Dermis blood vessel endothelial cell (primary cell): ENCODE measurements at places on chromosomes 6 and 20. TPM values are rescaled to one million over a fixed set of nuclear protein-coding genes. Genes with fewer than 3 reads are reported as not detected.
A peak's percentile ranks its signal among the peaks of the same experiment; 100 is the strongest.

CYP39A1 gene
- total RNA-seq = 0.74 and 3.4 TPM in 2 replicates

DNA sequence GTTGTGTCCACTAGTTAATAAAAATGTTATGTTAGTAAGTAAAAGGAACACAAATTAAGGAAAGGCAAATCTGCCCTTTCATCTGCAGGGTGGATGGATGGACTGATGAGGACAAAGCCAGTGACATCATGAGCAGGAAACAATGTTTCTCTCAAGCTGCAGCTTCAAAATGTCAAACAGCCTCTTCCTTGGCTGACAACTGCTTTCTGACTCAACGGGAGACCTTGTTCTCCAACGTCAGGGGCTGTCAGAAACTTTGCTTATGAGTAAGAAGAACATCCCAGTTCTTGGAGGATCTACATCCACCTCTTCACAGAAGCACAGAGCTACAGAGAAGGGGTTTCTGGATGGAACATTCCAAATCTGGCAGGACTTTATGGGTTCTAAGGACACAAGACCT is 6.0 kb downstream of the CST2 start:
- DNase-seq = peak; percentile 10

DNA sequence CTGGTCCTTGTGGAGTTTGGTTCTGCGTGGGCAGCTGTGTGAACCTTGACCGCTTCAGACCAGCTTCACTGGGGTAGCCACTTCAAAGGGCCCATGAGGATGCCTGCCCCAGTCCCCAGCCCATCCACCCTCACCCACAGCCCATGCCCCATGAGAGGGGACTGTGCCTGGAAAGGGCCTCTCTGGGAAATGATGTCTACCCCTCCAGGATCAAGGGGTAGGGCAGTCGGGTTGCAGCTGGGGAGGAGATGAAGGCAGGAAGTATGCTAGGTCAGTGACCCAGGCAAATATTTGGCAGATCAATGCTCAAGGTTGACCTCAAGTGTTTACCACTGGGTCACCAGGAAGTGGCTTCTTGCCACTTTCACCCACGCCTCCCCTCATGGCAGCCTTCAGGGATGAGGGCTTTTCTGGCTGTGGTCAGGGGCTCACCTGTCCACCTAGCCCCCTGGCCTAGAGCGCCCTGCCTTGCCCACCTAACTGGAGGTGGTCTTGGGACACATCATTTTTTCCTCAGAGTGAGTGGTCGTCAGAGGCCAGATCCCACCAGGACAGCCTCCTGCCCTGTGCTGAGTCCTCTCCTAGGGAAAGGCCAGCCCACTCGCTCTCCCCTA is 109.5 kb downstream of the SNX5 start:
- DNase-seq = no peak

- no peak for DNase-seq
Observed at GRCh38 chr20:48158014-48158413, 372.7 kb upstream of the SULF2 start.

CRISP3 gene
- total RNA-seq = not detected in 2 replicates

- DNase-seq = no peak
Observed at GRCh38 chr6:3328145-3328544, 69.4 kb downstream of the PSMG4 start.

DNA sequence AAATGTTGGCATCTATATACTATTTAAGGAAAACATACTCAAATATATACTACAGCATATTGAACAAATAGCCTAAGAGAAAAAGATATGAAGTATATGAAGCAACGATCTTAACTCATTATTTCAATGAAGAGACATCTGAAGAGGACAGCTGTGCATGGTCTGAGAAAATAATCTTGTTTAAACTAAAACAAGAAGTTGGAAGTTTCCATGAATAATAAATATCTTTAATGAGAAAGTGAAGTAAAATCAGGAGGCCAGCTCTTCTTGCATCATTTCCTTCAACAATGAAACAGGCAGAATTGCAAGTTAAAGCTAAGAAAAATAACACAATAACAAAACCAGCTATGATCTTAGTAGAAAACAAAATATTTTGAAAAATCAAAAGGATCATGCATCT is 1265.4 kb upstream of the MAP3K7 start:
- DNase-seq = no peak

ADAM33 gene
- 0.09 and 0.17 TPM in 2 replicates for total RNA-seq

ZFP57 gene
- 1.7 TPM in 1 of 2 replicates, not detected in the other for total RNA-seq

- no peak for DNase-seq
Observed at GRCh38 chr20:59728722-59729430, 124.5 kb downstream of the PHACTR3 start.

TNFRSF6B gene
- 16.8 and 22.0 TPM in 2 replicates for total RNA-seq

- DNase-seq = no peak
Observed at GRCh38 chr20:60209048-60209447, 250.8 kb downstream of the CDH26 start.

DNA sequence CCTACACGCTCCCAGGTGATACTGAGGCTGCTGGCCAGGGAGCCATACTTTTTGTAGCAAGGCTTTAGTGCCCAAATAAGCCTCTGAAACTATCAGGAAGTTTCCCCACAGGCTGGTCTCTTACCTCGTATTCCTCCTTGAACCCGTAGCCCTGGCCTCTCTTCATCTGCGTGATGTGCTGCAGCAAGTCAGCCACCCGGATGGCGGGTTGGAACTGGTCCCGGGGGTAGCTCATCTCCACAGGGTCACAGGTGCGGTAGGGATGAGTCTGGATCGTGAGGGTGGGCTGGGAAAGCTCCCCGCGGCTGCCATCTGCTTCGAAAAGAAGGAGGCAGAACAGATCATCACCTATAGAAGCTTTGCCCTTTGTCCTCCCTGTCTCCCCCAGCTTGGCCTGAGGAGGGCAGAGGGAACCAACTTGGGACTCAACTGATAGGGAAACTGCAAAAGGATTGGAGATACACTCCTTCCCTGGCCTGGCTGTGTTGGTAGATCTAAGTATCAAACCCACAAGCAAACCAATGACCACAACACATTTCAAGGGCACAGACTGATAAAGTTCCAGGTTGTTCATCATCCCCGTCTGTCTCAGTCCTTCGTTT is 543.2 kb upstream of the CHD6 start:
- no peak for DNase-seq

DNA sequence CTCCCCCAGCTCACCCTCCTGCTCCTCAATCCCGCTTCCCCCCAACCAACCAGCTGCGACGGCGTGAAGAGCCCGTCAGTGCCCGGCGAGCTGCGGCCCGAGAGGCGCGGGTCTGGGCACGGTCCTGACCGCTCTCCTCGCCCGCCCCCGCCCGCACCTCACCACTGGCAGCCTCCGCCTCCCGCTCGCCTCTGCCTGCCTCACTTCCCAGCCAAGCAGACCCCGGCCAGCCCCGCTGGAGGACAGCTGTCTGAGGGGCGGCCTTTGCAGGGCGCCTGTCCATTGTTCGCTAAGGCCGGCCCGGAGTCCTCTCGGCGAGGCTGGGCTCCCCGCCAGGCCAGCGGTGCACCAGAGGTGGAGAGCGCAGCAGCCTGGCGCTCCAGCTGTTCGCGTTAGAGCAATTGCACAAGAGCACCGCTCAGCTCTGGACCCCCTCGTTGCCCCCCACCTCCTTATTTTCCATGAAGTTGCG is 1.3 kb downstream of the SOBP start:
- peak; percentile 48 for DNase-seq

GRCh38 chr6:116004841-116005815 is 55.6 kb downstream of the FRK start:
- DNase-seq = no peak

MUCL3 gene
- total RNA-seq = not detected in 2 replicates

GRCh38 chr20:21360705-21361104 is 36.6 kb downstream of the NKX2-4 start:
- peak; percentile 24 for DNase-seq

VSTM2L gene
- 0.51 TPM in 1 of 2 replicates, not detected in the other for total RNA-seq

NKX2-4 gene
- total RNA-seq = not detected in 2 replicates

DNA sequence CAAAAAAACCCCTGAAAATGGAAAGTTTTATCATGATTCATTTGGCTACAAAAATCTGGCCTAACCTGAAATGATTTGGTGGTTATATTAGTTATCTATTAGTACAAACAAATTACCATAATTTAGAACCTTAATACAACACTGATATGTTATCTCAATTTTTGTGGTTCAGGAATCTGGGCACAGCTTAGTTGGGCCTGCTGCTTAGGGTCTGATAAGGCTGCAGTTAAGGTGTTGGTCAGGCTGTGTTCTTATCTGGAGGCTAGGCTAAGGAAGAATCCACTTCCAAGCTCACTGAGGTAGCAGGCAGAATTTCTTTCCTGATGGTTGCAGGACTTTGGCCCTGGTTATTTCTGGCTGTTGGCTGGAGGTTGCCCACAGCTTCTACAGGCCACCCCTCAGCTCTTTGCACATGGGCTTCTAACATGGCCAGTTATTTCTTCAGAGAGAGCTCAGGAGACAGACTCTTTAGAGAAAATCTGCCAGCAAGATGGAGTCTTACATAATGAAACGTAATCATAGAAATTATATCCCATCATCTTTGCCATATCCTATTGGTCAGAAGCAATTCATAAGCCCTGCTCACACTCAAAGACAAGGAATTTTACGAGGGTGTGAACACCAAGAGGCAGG is 11.4 kb downstream of the TRIM38 start:
- no peak for DNase-seq

DNA sequence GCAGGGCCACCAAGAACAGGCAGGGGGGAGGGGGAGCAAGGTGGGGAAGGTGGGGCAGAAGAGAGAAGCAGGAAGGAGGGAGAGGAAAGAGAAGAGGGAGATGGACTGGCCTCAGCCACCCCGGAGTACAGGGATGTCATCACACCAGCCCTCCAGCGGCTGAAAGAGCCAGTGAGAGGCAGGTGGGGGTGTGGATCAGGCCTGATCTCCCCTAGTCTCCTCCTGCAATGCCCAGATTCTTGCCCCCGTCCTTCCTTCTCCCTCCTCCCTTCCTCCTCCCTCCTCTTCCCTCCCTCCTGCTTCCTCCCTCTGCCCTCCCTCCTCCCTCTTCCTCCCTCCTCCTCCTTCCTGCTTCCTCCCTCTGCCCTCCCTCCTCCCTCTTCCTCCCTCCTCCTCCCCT is 61.5 kb downstream of the YTHDF1 start:
- no peak for DNase-seq

DNA sequence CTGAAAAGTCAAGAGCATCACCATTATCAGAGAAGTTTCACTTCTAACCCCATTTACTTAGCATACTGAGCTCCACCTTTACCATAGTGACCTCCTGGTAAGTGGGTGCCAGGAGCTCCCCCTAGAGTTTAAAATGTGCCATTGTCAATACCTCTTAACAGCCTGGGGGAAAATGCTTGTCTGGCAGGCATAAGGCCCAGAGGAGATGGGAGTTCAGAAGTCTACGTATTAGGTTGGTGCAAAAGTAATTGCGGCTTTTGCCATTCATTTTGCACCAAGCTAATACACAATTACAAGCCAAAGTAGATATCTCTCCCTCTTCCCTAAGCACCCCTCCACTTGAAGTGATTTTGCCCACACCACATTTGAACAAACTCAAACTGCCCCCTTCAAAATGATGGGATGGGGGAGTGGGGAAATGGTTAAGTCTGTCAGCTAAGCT is 919.0 kb downstream of the KIF16B start:
- peak; percentile 78 for DNase-seq

- no peak for DNase-seq
Observed at GRCh38 chr20:40967700-40968099, 60.9 kb upstream of the TOP1 start.

DNA sequence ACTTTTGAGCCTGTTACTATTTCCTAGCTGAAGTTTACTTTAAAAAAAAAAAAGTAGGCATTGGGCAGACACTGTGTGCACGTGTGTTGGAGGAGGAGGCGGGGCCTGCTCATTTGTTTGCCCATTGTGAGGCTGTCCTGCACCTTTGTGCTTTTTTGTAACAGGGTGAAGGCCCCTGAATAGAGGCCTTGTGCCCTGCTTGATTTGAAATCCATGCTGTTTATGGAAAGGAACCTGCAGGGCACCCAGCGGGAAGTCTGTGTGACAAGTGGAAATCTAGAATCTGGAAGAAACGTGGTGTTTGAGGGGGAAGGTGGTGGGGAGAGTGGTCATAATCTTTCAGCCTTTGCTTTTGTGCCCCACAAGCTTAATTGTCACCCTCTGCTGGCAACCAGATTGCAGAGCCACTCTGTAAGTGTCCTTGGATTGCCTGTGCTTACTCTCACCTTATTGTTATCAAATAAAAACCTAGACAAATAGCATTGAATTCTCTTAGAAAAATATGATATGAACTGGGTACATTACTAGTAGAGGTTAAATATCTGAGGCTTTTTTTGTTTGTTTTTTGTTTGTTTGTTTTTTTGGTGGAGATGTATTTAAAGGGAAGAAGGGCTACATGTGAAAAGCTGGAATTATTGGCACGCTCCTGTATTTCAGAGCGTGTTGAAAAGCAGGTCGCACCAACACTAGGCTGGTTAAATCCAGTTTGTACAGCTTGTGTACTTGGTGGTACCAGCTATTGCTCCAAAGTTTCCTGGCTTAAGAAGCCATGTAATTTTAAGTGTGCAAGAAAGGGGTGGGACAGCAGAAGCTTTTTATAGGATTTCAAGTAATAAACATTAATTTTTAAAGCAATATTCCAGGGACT is 156.3 kb downstream of the ARID1B start:
- DNase-seq = no peak

ZGPAT gene
- 25.6 and 29.1 TPM in 2 replicates for total RNA-seq

DNA sequence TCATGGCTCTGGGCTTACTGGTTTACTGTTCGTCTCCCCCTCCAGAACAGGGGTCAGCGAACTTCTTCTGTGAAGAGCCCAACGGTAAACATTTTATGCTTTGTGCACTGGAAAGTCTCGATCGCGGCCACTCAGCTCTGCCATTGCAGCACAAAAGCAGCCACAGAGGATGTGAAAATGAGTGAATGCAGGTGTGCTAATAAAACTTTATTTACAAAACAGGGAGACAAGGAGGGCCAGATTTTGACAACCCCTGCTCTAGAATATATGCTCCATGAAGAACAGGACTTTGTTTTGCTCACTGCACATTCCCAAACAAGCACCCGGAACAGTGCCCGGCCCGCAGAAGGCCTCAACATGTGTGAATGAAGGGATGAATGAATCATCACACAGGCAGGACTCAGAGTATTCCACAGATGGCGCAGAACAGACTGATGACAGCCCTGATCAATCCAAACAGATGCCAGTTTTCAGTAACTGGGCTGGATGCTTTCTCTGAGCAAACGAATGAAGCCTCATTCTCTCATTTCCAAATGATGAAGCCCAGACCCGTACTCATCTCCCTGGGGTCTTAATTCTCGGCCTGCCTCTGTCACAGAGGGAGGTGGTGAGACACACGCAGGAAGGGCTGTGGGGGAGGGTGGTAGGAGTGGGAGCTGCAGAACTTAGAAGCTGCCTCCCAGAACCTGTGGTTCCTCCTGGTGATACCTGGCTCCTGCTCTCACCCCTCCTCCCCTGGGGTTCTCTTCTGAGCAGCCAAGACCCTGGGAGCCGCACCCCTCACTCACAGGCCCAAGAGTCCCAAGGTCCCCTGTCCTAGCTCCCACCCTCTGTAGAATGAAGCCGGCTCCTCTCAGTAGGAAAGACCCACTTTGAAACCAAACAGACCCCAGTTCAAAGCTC is 196.4 kb downstream of the PREX1 start:
- peak; percentile 26 for DNase-seq
